ENCODE measurements at places on chromosomes 12 and 14.
A peak's percentile ranks its signal among the peaks of the same experiment; 100 is the strongest.

- DNase-seq, result no peak
These were observed 9.7 kb downstream of the POLE start for GRCh38 chr12:132677492-132677891.

DNA sequence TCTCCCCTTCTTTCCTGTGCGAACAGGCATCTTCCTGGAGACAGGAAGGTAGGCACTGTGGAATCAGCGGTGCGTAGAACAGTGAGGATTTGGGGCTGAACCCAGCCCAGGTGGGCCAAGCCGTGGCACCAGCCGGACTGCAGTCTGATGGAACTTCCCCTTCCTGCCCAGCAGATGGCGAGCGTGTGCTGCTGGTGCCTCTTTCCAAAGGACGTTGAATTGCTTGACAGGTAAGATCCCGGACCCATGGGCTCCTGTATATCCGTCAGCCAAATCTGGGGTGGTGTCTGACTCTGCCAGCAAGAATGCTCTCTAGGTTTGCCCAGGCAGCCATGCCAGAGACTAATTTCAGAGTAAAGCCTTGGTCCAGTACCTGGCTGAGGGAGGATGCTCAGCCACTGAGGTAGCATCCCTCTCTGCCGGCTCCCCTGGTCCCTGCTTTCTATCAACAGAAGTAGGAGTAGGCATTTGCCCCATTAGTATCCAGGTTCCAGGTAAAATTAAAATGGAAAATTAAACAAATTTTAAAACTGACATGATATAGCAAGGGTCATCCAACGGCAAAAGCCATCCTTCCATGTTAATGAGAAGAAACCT is 21.1 kb upstream of the KCNA5 start:
- peak; percentile 39 for DNase-seq

DNA sequence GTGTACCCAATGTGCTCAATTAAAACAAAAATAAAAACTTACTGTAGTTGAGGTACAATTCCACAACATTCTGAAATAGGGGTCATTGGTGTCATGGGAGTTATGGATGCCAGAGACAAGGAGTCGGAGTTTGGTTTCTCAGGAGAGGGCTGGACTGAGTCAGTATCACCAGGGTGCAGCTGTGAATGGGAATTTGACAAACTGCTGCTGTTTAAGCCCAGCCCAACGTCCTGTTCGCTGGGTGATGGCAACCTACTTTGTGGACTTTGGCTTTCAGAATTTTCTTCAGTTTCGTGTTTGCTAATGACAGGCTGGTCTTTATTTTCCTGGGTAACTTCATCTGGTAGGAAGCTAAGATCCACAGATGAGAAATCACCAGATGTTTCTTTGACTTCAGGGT is 3.9 kb downstream of the TBPL2 start:
- DNase-seq, result no peak

GRCh38 chr12:96425321-96425720 is 25.1 kb upstream of the CDK17 start:
- peak; percentile 49 for DNase-seq

DNA sequence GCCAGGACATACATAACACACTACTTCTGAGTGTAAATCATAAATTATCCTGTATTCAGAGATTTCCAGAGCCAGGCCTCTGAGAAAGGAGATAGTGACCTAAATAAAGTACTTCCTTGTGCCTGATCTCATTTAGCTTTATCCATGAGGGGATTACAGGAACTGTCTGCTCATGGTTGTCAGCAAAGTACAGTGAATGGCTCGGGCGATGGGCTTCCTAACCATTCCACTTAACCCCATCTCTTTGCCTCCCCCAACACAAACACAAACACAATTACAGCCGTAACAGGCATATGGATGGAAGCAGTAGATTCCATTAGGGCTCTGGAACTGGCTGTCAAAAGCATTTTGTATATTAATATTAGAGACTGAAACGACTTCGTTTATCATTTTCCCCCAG is 206.7 kb upstream of the CPNE8 start:
- DNase-seq, result no peak

- peak; percentile 15 for DNase-seq
These were observed 65.4 kb downstream of the GLT1D1 start for GRCh38 chr12:128918481-128919260.

GRCh38 chr14:64722842-64723447 is 18.7 kb downstream of the PLEKHG3 start:
- no peak for DNase-seq

- DNase-seq, result peak; percentile 78
These were observed 7.5 kb downstream of the ITGA5 start for GRCh38 chr12:54411391-54412241.

DNA sequence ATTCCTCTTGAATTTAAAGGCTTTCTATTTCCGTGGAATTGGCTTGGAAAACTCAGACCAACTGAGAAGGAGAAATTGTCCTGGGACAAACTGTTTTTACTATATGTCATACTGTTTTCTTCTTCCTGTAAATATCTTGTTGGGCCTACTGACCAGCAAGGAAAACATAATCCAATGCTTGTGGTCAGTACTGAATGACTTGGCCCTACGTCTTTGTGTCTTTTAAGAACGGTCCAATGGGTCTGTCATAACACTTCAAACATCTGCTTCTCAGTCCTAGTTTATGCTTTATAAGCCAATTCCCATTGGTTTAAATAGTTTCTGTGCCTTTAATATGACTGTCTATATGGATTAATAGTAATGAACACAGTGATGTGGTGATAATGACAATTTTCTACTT is 248.5 kb upstream of the DDHD1 start:
- no peak for DNase-seq

- no peak for DNase-seq
These were observed 1.9 kb downstream of the MED21 start for GRCh38 chr12:27024291-27024690.

DNA sequence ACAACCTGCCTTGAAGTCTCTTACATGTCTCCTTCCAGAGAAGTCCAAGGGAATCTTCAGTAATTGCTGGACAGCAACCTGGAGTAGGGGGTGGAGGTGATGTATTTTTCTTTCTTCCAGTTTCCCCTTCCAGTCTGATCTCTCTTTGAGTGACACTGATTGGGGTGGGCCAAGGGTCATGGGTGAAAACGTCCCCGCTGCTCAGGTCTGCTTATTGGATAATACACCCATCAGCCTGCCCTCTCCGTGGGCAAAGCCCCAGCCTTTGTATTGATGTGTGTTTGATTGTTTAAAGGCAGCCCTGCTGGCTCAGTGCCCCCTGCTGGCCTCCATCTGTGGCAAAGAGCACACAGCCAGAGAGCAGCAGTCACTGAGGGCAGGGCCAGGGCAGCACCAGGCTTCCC is 35.7 kb upstream of the ATP2A2 start:
- DNase-seq, result peak; percentile 67

Measured in activated CD4-positive, alpha-beta T cell treated with anti-CD3 and anti-CD28 coated beads for 48 hours (primary cell).